CD4-positive, alpha-beta T cell (primary cell): ENCODE measurements at places on chromosomes 3 and 15. TPM values are rescaled to one million over a fixed set of nuclear protein-coding genes. Genes with fewer than 3 reads are reported as not detected.

GRCh38 chr3:192060160-192060781 is 599.3 kb downstream of the PYDC2 start:
- DNase-seq: no peak

- DNase-seq: no peak
These were observed 10.3 kb upstream of the MUSTN1 start for GRCh38 chr3:52845157-52845556.

DNA sequence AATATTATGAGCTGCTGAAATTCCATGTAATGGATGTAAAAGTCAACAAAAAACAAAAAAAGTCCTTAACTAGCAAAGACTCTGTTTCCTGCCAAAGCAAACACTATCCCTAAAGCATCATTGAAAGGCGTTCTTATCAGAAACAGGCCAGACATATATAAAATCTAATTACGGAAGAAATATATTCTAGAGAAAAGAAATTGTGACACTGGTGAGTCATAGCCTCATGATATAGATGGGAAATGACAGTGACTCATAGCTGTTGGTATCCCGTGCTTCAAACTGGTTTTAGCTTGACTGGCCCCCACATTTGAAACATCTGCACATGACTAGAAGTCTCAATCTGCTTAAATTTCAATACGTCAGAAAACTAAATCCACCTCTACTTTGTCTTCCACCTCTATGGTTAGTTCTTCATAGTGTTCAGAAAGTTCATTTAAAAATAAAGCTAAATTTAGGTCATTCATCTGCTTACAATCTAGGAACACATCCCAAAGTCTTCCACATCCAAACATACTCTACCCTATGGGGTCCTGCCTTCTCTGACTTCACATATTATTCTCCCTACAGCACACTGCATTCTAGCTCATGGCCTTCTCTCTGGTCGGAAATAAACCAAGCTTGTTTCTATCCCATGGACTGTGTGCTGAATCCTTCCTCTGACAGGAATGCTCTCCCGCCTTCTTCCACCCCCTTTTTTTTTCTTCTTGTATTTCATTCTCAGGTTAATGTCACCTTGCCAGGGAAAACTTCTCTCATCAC is 456.3 kb upstream of the ARRDC4 start:
- no peak for DNase-seq

- DNase-seq: no peak
These were observed 12.8 kb downstream of the GPR176 start for GRCh38 chr15:39907216-39907615.

- no peak for DNase-seq
These were observed 289.7 kb upstream of the TPM1 start for GRCh38 chr15:62752657-62753517.

DNA sequence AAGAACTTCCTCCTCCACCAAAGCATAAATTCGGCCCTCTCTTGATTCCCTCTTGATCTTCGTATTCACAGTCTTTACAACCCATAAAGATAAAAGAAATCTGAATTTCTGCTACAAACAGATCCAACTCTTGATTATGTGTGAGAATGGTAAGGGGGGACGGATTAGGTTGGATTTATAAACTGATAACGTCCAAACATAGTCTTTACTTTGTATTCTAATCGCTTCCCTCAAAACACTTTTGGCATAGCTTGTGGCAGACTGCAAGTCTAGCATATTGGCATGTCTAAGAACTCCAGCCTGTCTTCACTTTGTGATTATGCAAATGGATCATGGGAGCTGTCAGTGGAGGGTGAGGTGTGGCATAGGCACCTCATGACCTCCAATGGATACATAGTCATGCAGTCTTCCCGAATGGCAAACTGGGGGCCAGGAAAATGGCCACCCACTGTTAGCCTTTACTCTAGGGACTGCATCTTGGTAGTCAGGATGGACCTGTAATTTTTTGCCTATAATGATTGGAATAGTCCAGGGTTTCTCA is 24.3 kb upstream of the GPR171 start:
- DNase-seq: no peak

GRCh38 chr3:100401674-100402041 is 319 bp downstream of the LNP1 start:
- peak; percentile 32 for DNase-seq

- no peak for DNase-seq
These were observed 35.0 kb downstream of the SATB1 start for GRCh38 chr3:18390024-18390660.

DNA sequence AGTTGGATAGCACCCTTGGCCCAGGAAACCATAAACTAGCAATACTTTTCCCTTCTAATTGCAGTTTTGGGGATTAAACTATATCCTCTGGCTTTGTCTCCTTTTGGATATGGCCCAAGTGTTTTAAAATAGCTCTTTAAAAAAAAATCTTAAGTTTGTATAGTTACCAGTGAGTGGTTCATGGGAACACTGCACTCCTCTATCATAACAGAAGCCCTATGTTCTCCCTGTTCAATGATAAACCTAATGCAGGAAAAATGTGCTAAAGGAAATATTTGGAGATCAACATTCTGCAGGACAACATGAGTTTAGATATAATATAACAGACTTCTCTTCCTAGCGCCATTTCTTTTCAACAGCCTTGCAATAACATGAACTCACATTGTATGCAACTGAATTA is 13.1 kb downstream of the MRPL47 start:
- no peak for DNase-seq

DNA sequence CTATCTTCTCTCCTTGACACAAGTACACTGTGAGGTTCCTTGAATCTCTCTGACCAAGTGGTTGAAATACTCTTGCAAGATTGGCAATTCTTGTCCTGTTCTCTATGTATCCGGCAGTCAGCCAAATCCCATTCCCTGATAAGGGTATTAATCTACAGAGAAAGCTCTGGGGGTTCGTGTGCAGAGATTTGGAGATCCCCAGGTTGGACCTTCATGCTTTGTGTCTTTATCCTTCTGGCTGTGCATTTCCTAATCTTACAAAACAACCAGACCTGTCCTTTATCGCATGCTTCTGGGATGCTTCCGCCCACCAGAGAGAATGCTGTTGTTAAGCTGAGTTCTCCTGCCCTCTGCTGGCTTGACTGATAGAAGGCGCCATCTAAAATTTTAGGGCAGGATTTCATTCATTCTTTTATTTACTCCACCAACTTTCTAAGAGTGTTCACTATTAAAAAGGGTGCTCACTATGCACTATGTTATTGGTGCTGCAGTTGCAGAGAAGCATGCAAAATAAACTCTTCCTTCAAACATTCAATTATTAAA is 8.6 kb upstream of the SST start:
- DNase-seq: peak; percentile 38

DNA sequence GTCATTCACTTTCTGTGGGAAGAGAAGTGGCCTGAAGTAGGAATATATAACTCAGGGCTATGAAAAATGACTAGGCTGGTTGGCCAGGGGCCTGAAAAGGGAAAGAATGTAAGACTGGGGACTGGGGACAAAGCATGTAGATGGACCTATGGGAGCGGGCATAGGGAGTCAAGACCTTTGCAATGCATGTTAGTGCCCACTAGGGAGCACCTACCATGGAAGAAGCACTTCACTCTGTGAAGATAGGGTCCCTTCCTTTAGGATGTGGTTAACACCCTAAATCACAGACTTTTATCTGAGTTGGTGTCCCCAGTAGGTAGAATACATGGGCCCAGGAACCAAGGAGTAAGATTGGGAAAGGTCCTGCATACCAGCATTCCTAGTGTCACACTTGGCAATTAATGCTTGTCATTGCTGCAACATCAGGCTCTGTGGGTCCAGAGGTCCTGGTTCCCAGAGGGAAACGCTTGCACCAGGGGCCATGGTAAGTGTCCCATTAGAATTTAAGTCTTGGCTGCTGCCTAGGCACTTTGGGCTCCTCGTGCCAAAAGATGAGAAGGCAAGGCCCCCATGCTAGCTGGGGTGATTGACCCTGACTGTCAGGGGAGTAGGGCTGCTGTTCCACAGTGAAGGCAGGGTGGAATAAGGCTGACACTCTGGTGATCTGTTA is 79.6 kb downstream of the CRYGS start:
- DNase-seq: no peak

DNA sequence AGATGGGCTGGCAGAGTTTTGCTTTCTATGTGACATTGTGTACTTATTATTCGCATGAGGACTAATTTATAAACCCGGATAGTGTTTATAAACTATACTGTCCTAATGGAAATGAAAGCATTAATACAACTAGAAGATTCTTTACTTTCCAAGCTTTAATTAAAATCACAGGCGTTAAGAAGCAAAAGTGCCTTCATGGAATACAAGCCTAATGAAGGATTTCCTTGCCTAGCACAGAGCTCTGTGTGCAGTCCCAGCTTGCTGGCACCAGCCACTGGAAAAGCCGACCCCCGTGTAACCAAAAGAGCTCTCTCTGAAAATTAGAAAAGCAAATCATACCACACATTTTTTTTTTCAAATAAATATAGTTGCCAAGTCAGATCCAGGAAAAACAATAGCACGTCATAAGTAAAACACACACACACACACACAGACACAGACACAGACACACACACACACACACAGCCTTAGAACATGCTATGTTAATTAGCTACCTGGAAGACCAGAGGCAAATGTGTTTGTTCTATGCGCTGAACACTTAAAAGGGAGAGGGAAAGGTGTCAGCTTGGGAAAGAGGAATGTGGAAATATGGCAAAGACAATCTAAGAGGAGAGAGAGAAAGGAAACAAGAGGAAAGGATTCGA is 1084.2 kb downstream of the TUSC7 start:
- DNase-seq: no peak

The RYR3 gene
- total RNA-seq: not detected

The MAP6D1 gene
- total RNA-seq: 1.6 TPM

The NAALADL2 gene
- total RNA-seq: 1.2 TPM

The LPP gene
- total RNA-seq: 45.9 TPM

The TRH gene
- not detected for total RNA-seq

The IMPG2 gene
- total RNA-seq: 0.45 TPM

The ZNF660 gene
- 0.05 TPM for total RNA-seq
